ENCODE measurements at places on chromosomes 3 and 15.

GRCh38 chr3:152943645-152944044 is 108.7 kb downstream of the P2RY1 start:
- no peak for DNase-seq

DNA sequence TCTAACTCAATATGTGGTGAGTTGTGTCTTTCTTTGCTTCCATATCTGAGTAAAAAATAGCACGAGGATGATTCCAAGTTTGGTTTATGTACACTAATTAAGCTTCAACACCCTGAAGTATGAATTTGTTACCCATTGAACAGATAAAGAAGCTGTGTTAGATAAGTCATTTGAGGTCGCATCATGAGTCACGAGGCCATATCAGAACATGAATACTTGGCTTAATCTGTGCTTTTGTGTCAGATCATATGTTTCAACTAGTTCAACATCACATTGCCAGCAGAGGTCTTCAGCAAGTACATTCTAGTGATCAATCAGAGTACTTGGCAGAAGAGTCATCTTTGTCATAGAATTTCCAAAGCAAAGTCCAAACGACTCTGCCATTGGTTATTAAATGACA is 26.3 kb upstream of the MITF start:
- DNase-seq, result no peak

DNA sequence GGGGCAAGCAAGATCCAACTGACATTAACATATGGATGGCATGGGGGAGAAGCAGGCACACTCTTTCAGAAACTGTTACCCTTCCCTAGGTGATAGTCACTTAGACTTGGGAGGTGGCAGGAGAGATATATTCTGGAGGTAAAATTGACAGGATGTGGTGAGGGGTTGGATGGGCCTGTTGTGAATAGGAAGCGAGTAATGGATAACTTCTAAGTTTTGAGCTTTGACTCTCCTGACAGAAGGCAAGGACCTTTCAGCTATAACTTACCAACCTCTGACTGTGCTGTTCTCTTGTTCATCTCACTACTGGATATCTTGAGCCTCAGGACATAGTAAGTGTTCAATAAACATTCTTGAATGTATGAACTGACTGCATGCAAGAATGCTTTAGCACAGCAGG is 1.9 kb upstream of the PDIA5 start:
- no peak for DNase-seq

DNA sequence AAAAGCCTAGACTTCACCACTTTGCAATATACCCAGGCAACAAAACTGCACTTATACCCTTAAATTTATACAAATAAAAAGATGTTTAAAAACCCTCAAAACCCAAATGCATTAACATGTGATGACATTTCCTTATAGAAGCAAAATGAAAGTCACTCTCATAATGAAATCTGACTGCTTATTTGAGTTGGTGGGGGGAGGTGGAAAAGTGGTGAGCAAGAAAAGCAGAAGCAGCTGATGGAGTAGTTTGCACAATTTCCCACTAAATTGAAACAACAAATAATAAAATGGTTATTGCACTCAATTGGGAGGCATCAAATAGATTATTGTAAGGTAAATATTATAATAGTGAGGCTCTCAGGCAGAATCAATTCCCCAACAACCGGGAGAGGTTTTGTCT is 54.0 kb upstream of the GADL1 start:
- DNase-seq, result no peak

GRCh38 chr3:111803123-111803593 is 55.9 kb upstream of the PHLDB2 start:
- no peak for DNase-seq

- DNase-seq, result no peak
Measured at GRCh38 chr15:98347866-98348265, 300.5 kb upstream of the IGF1R start.

DNA sequence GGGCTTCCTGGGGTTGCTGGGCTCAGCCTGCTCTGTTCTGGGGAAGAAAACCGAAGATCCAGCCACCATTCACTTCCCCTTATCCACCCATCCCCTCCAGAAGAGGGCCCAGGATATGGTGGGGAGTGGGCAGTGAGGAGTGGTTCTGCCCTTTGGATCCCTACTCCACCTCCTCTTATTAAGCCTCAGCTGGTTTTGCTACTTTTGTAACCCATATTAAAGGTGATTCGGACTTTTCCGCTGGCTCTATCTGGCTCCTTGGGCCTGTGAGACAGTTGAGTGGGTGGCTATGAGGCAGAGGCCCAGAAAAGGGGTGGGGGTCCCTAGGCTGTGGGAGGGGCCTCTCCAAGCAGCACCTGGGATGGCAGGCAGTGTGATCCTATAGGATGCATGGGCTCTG is 33.8 kb downstream of the NBEAL2 start:
- DNase-seq, result no peak

GRCh38 chr3:123883111-123883510 is 1.0 kb downstream of the MYLK start:
- DNase-seq, result no peak

GRCh38 chr3:15081960-15082664 is 16.8 kb downstream of the RBSN start:
- DNase-seq, result no peak

- DNase-seq, result no peak
Measured at GRCh38 chr15:70627734-70628548, 135.4 kb downstream of the UACA start.
